Stimulated activated CD8-positive, alpha-beta memory T cell treated with anti-CD3 and anti-CD28 coated beads, Interleukin-4, amount 100 ng/mL, for 1 hour (primary cell): ENCODE measurements at places on chromosomes 7 and 10.

GRCh38 chr7:22559829-22560489 lies 60.0 kb upstream of the STEAP1B start:
- peak; percentile 22 for DNase-seq

GRCh38 chr7:111785076-111785475 lies 222.8 kb upstream of the IMMP2L start:
- DNase-seq = no peak

- DNase-seq = no peak
Observed at GRCh38 chr10:20598590-20598989, 298.5 kb downstream of the NEBL start.

GRCh38 chr7:27173956-27174873 lies at the start of gene HOXA10:
Gene HOXA10 (minus strand): TSS chr7:27174320. CDS start chr7:27174306, 14 bp downstream.
- no peak for DNase-seq

- no peak for DNase-seq
Observed at GRCh38 chr10:26359670-26360069, 78.5 kb upstream of the APBB1IP start.

DNA sequence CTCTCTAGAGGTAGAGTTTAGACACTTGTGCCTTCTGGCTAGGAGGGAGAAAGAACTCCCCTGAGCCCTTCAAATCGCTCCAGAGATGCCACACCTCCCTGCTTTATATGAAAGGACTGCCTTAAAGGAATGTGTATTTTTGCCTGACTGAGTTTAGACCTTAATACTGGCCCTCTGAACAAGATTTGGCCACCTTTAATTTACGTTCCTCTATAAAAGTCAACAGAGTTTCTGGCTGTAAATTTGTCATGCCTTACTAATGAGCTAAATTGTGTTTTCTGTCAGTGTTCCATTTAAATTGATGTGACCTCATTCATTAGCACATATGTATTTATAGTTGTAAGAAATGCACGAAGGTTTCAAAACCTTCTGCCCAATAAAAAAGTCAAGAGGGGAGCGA lies 48.0 kb downstream of the SEMA3C start:
- DNase-seq = no peak

DNA sequence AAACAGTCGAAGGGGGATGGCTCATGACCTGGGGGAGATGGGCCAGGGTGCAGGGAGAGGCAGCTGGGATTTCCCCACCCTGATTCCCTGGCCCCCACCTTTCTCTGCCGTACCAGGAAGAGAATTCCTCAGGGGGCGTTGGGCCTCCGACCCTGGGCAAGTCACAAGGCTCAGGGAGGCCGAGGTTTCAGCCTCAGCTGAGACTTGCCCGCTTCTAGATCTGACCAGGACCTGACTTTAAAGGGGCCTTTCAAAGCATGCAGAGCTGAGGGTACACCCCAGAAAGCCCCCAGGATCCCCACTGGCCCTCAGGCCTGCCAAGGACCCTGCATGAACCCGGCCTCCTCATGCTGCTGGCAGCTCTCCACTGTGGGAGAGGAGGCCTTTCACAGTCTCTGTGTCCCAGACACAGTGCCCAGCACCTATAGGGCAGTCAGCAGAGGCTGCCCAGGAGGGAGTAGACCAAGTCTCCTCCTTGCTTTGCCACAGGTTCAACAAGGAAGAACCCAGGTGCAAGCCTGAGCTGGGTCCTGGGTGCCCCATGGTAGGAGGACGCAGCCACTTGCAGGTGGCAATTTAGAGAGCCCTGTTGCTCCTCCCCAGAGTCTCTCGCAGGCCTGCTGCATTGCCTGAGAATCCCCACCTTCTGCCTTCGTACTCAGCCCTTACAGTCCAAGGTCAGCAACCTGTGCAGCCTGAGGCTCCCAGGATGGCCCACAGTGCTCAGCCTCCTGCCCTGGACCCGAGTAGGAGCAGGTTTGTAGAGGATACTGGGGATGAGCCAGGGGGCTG lies 89.3 kb downstream of the CHST15 start:
- no peak for DNase-seq
